ENCODE measurements at places on chromosomes 3 and 15.

- no peak for DNase-seq
Measured at GRCh38 chr15:48946074-48946839, 17.5 kb downstream of the SHC4 start.

DNA sequence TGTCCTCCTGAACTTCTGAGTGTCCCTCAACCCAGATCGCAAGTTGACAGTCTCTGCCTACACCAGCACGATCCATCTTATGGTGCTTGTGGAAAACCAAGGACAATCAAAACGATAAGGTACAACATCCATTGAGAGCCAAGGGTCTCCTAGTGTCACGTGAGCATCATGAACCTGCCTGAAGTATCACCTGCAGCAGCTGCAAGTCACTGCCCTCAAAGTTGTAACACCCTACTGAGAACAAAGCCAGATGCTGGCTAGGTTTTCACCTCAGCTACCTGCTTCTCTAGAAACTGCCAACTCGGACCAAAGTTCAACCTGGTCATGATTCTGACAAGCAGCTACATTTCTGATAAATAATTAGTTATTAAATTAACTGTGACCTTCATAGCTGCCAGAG is 17.5 kb downstream of the C2CD4B start:
- no peak for DNase-seq

DNA sequence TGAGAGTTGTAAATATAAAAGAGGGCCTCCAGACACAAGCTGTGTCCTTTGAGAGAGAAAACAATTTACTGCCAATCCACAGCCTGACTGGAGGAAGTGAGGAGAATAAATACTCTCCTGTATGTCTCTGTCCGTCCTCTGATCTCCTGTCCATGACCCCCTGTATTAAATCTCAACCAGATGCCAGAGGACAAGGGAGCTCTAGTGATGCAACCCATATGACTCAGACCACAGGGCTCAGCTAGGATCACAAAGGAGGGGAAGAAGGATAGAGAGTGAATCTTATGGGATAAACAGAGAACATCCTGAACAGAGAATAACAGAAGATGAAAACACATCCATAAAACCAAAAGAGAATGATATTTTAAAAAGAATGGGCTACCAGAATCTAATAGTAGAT is 482.6 kb downstream of the PLOD2 start:
- no peak for DNase-seq

- no peak for DNase-seq
Measured at GRCh38 chr3:16865335-16865734, 19.4 kb upstream of the PLCL2 start.

GRCh38 chr3:12229896-12230295 is 59.0 kb upstream of the PPARG start:
- no peak for DNase-seq

DNA sequence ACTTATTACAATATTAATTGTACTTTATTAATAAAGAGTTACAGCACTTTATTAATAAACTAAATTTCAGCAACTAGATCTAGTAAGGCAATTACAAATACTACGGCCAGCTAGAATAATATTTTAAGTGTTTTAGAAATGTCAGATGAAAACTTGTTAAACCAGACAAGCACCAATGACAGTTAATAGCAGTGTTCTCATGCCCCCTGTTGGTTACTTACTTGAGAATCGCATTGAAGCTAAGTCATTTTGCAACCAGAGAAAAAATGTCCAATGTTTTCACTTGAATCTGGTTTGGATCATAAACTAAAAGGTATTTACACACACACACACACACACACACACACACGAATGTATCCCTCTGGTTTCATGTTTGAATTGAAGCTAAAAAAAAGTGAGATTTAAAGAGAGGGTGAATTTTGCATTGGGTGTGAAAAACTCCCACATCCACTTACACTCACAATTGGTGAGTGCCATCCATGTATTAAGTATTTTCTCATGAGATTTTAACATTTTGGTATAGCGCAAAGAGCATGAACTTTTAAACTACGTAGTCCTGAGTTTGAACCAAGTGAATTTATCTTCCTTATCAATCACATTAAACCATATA is 347.7 kb downstream of the ZBBX start:
- DNase-seq, result no peak

DNA sequence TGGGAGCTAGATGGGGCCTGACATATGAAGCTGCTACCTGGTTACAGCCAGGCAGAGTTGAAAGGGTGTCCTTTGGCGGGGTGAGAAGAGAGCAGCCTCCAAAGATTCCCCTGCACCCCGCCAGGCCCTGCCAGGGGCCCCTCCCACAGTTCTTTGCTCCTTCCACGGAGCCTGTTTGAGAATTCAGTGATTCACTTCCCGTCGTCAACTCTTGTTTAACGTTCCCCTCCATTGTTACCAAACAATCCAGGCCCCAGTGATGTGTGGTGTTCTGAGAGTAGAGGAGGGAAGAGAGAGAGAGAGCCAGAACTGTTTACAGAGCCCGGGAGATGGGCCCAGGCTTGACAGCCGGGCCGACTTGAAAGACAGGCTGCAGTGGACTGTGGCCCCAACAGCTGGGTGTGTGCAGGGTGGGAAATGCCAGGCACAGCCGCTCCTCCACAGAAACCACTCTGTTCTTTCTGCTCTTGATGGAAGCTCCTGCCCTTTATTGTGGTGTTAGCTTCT is 81.5 kb downstream of the SMAD3 start:
- DNase-seq, result no peak

GRCh38 chr3:186640929-186641328 is 730 bp downstream of the FETUB start:
- DNase-seq, result no peak

DNA sequence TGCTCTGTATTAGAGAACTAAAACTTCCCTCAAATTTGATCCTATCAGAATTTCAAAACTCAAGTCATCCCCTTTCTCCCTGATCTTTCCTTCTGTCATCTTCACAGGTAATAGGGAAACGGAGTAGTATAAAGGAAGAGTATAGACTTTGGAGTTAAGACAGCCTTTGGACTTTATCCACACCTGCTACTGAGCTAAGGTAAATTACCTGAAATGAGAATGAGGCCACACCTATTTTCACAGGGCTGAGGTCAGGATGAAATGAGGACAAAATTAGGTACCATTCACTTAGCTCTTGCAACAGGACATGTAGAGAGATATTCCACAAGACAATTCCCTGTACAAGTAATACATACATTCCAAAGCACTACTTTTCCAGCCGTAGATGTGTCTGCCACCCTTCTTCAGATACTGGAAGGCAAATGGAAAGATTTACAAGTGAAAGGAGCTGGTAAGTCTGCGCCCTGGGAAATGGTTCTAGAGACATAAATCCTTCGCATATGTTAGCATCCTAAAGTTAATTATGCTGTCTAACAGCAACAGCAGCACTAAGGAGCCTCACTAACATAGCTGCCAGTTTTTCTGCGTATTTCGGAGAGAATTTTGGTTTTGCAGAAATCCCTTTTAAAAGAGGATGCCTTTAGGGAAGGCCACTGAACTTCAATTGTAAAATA is 461.8 kb downstream of the SHQ1 start:
- DNase-seq, result no peak

DNA sequence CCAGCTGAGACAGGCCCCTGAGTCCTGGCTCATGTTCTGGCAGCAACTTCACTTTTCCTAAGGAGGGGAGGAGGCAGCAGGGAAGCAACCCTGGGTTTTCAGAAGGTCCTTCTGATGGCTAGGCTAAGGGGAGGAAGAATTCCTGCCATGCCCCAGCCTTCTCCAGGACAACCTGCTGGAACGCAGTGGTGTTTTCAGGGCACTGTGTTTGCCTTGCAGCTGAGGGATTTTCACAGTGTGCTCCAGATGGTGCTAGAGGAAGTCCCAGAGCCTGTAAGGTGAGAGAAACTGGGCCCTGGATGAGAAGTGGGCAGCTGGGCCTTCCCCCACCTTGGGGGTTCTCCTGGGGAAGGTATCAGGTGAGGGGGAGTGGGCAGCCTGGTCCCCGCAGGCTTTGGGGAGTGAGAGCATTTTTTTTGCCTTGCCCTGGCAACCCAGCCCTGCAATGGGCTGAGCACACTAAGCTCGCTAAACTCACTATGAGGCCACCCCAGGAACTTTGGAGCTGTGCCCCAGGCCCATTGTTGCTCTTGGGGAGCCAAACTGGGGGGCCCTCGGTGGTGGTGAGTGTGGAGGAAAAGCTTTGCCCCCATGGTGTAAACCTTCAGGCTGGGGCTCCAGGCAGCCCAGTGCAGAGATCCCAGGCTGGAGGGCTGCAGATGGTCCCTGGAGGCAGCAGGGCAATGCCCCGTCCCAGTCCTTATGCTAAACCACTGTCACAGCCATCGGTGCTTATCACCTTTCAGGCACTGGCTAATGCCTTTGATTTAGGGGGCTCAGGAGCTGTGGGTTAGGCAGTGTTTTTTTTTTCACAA is 41.1 kb downstream of the ACAA1 start:
- DNase-seq, result no peak

DNA sequence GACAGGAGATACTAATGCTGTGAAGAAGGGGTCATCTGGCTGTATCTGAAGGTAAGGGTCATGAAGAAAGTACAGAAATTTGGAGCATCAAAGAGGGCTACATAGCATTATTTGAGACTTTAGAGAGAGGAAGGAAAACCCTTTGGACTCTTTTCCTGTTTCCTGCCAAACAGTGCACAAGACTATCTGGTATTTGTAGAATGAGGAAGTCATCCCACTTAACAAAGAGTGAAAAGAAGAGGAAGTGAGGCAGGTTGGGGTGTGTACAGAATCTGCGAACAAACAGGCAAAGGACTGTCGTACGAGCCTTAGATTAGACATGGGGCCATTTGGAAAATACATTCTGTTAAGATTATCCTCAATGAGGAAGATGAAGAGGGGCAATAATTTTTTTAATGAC is 546.8 kb upstream of the EPHA6 start:
- no peak for DNase-seq

- no peak for DNase-seq
Measured at GRCh38 chr15:99683000-99683670, 50.1 kb downstream of the LYSMD4 start.

GRCh38 chr3:138187296-138188012 is at the start of gene ARMC8:
TSS of gene ARMC8 (plus strand) at chr3:138187301. CDS start at chr3:138187555, 254 bp downstream.
- DNase-seq, result peak; percentile 7

- no peak for DNase-seq
Measured at GRCh38 chr3:129605203-129605921, 1.1 kb downstream of the PLXND1 start.

- no peak for DNase-seq
Measured at GRCh38 chr3:190444006-190444405, 5.7 kb downstream of the TMEM207 start.

GRCh38 chr15:48478581-48478980 is 147.4 kb downstream of the DUT start:
- DNase-seq, result no peak

GRCh38 chr15:77862651-77863104 is 214.8 kb downstream of the TBC1D2B start:
- DNase-seq, result no peak
